ENCODE measurements at places on chromosomes 11 and 22.

DNA sequence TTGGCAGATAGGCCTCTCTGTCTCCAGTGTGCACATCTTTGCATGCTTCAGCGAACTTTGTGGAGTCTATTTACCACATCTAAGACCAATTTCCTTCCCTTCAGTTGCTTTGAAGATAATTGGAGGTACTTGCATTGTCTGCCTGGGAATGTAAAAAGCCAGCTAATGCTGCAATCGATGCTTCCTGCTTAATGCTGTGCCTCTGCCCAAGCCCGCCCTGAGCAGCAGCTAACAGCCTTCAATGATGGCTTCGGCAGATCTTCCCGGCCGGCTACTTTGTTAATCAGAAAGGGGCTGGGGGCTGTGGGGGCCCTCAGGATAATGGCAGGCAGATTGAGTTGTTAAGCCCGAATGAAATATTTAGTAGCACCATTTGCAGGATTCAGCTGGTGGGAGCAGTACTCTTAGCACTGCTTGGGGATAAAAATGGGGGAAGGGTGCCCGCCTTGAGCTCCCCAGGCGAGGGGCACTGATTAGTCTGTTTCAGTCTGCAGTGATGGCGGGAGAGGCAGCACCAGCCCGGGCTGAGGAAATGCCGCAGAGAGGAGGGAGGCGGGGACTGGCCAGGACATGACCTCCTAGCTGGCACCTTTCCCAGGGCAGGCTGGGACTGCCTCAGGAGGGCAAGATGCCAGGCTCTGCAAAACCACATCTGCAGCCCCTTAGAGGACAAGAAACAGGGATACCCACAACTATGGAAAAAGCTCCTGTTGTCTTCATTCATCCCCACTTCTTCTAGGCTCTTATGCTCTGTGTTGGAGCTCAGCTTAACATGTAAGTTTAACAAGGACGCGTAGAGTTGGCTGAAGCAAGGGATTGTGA, 460.0 kb downstream of the BUD13 start:
- no peak for DNase-seq

DNA sequence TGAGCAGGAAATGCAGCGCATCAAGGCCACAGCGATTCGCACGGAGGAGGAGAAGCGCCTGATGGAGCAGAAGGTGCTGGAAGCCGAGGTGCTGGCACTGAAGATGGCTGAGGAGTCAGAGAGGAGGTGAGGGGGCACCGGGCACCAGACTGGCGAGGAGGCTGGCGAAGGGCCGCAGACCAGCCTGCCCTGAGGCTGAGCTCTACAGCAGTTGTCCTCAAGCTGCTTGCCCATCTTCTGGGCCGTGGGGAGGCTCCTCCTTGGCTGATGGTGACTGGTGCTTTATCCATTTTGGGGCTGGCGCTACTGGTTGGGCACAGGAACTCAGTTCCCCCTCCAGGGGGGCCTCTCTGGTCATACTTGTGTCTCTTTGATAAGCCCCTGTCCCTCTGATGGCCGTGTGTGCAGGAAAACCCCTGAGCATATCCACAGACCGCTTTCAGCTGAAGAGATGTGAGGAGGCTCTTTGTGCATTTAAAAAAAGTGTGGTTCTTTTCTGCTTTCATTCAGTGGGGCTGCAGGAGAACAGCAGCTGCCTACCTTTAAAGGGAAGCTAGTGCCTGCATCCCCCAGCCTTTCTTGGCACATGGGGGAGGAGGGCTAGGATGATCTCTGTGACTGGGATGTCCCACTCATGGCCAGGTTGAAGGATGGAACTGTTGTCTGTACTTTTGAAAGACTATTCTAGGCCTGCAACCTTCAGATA, 46.3 kb upstream of the CABP7 start:
- no peak for DNase-seq

DNA sequence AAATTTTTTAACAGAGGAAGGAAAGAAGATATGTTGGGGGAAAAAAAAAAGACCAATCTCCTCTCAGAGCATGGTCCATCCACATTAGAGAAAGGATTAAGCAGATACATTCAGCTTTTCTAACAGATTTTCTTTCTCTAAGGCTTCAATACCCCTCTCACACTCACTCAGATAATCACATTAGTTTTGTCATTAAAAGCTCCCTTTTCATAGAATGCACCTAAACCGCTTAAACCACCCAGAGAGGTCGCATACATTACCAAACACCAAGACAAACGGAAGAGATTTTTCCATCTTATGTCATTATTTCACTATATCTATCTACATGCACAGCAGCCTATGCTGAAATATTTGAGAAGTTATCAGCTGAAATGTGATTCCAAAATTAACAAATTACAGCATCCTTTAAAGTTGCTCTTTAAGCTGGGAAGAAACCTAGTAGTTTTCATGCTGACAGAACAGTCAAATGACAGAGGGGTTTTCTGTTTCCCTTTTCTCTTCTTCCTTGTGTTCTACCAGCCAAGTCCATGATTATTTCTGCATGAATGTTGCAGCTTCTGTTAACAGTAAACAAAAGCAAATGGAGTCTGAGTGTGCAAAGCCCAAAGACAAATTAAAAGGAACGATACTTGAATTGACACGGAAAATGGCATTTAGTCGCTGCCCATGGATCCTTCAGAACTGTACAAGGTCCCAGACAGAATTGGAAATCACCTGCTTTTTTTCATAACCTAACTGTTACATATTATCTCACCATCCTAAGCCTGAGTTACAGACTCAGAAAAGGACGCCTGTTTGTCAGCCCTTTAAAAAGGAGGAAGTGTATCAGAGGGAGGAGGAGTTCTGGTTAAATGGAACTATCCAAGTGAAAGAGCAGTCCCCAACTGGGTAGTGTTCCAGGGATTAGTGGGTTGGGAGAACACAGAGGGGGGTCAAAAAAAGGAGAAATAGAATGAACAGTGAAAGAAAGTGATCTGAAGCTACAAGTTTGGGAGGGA, 54.6 kb downstream of the PRCP start:
- DNase-seq: no peak

GRCh38 chr11:120116966-120117365, 20.9 kb downstream of the TRIM29 start:
- DNase-seq: no peak

DNA sequence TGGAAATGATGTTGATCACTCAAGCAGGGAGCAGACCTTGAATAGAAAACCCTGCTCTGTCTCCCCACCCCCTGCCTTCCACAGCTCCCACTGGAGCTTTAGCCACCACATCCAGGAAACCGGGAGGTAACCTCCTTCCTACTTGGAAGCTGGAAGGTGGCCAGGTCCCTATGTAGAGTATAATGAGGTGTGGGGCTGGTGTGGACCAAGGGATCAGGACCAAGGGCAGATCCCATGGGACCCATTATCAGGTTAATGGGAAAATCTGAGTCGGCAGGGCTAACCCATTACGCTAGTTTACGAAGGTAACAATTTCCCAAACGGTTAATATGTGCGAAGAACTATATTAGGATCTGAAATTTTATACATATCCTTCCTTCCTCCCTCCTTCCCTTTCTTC, 321.9 kb downstream of the MIAT start:
- no peak for DNase-seq

DNA sequence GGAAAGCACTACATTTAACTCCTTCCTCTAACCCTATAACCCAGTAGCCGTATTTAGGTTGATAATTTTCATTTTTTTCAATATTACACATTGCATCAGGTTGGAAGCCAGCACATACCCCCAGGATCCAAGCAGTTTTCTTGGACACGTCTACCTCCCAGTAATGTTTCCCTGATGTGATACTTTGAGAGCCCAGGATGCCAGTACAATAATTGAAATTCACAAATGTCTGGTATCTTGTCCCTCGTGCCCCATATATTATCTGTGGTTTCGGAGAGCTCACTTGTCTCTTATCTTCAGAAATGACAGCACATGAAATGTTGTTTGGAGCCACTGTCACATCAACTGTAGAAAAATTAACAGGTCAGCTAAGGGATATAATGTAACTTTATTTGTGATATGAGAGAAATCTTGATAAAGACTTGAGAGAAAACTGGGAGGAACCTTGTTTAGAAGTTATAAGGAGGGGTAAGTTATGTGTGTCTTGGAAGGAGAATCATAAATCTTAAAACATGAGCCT, 19.8 kb downstream of the TRIM5 start:
- no peak for DNase-seq

- DNase-seq: no peak
These were observed 1.8 kb upstream of the PELI3 start for GRCh38 chr11:66464916-66465315.

GRCh38 chr11:125227151-125227550, 62.6 kb downstream of the PKNOX2 start:
- no peak for DNase-seq

- DNase-seq: no peak
These were observed 70.8 kb upstream of the MYOD1 start for GRCh38 chr11:17648528-17648927.

DNA sequence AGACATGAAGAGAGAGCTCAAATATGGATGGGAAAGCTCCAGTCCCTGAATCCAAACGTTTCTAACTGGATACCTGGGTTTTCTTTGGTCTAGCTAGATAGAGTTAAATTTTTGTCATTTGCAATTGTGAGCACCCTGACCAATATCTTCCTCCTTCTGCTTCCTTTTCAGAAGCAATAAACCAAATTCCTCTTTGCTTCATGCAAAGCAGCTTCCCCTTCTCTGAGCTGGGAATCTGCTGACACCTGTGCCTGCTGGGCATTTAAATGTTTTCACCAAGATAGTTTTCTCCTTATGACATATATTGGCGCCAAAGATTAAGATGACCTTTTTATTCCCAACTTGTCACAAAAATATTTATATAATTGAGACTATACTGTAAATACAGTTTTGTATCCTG, 27.9 kb upstream of the PAK1 start:
- no peak for DNase-seq

- no peak for DNase-seq
These were observed 96.2 kb downstream of the TSPAN18 start for GRCh38 chr11:44823006-44823405.

DNA sequence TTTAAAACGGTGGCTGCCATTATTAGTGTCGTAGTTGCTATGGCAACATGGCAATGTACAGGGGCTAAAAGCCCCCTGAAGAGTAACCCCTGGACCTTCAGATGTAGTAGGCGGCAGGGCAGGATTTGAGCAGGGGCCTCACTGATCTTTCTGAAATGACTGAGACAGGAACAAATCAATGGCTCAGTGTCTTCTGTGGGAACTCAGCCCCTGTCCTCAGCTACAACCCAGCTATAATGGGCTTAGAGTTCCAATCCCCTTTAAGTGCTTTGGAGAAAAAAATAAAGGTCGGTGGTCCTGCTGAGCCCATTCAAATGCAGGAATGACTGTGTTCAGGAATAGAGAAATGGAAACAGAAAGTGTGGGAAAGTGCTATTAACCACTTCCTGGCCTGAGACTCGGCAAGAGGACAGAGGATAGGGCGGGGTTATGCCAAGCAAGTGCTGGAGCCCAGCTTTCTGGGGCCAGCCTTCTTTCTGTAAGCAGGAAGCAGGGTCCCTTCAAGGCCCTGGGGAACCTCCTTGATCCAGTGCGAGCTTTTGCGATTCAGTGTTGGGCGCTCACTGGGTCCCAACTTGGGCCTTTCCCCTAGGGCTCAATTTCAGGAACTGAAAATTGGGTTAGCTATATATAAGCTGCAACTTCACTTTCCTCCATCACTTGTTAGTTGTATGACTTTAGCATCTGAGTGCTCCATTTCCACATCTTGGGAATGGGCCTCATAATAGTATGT, 6.1 kb upstream of the CD82 start:
- DNase-seq: no peak

DNA sequence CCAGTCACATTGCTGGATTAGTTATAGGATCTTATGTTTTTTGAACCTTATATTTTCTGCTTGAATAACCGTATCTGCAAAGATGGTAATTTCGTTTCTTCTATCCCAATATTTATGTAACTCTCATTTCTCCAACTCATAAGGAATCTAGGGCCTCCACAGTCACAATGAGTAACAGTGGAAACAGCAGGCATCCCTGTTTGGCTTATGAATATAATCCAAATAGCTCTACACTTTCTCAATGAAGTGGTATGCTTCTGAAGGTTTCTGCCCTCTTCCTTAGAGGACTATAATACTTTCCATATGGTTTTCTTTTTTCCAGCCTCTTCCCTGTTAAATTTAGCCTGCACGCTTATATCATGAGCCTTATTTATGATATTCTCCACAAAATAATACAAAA, 16.5 kb downstream of the ATP6V1E1 start:
- DNase-seq: no peak

- DNase-seq: no peak
These were observed 6.9 kb upstream of the PHRF1 start for GRCh38 chr11:569158-569885.

GRCh38 chr22:42626951-42627625, 12.4 kb upstream of the POLDIP3 start:
- DNase-seq: no peak

DNA sequence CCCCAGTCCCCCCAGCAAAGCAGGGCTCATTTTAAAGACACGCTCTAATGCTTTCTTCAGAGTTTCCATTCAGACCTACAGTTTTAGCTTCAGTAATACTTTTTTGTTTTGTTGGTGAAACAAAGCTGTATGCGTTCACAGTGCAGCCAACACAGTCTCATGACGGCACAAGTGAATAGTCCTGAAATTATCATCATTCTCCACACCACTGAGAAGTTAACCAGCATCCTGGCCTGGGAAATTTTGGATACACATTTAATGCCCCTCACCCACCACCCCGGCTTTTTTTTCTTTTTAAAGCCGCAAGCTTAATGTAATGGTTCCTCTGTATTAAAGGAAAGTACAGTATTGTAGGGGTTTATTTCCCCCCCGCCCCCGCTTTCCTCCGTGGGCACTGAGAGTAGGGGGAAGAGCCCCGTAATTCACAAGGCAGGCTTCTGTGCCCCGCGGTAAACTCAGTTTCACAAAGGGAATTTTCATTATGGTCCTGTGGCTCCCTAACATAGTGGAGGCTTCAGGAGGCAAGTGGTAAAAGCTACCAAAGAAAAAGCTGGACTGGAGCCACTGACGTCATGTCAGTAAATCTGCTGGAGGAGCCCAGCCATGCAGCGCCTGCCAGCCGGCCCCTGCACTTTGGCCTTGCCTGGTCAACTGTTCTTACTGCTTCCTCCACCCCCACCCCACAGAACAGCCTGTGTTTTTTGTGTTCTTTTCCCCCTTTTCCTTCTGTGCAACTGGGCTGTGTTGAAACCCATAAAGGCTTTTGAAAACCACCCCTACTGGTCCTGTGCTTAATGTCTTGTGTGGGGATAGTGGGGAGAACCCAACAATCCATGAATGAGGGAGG, 18.2 kb downstream of the TEAD1 start:
- no peak for DNase-seq

DNA sequence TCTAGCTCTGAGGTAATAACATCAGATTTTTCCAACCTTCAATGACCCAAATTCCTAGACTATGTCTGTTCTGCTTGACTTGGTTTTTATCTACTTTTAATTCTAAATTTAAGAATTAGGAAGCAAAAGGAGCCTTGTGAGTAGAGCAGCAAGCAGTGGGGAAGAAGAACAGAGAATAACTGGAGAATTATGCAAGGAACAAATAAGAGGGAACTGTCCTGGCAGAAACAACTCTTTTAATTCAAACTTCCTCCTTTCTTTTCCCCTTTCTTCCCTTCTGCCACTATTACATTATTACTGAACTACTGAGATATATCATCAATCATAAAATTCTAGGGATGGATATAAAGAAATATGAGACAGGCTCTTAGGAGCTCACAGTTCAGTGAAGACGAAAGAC, 276.1 kb downstream of the SBF2 start:
- DNase-seq: no peak

- DNase-seq: no peak
These were observed 16.9 kb downstream of the RNF185 start for GRCh38 chr22:31176923-31177322.
